Fibroblast of the conjunctiva (primary cell): ENCODE measurements at places on chromosomes 7 and 10.

DNA sequence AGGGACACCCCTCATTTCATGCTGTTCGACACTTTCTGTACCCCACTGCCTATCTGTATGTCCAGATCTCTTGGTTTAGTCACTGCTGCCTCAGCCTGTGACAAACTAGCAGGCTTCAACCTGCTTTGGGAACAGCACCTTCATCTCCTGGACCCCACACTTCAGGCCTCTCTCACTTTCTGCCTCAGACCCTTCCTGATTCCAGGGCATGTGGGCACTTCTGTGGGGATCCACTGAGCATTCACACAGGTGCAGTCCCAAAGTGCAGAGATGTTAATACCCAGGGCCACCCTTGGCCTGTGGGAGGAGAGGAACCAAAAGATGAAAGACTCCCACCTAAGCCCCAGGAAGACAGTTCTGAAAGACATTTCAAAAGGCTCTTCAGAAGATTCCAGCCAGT, 29.4 kb upstream of the C10orf71 start:
- DNase-seq = no peak

GRCh38 chr10:130207205-130207604, 71.0 kb downstream of the GLRX3 start:
- no peak for DNase-seq

- DNase-seq = no peak
Measured at GRCh38 chr10:102313221-102313896, 68.0 kb downstream of the GBF1 start.

- DNase-seq = no peak
Measured at GRCh38 chr10:62188021-62188616, 80.5 kb downstream of the RTKN2 start.

DNA sequence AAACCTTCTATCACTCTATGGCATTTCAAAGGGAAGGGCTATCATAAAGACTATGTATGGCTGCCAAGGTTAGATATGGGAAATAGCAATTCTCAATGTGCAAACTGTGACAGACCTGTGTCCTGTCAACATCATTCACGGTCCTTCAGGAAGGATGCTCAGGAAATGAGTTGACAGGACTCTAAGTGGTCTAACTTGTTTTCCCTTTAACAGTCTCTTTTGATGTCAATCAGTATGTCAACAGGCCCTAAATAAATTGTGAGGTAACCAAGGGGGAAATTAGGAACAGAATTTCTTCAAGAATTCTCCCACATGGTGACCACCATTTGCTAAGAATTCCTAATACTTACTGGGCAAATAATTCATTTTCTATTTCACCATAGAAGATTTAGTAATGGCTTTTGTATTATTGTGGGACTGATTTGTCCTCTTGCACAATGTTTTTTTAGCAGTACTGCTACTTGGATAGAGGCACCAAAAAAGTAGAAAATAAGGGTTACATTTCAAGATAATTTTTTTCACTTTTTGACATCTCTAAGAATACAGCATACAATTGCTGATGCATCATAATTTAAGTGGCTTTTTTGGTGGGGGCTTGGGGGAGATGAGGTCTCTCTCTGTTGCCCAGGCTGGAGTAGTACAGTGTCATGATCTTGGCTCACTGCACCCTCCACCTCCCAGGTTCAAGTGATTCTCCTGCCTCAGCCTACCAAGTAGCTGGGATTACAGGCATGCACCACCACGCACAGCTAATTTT, 275.8 kb downstream of the CACNA2D1 start:
- no peak for DNase-seq

- DNase-seq = no peak
Measured at GRCh38 chr10:21173802-21174714, 276.9 kb upstream of the NEBL start.
